Stimulated activated CD4-positive, alpha-beta T cell treated with anti-CD3 and anti-CD28 coated beads, Interleukin-4, amount 100 ng/mL, for 48 hours (primary cell): ENCODE measurements at places on chromosomes 1 and 21.

- DNase-seq, result no peak
These were observed 20.4 kb downstream of the SLC25A33 start for GRCh38 chr1:9559673-9560072.

DNA sequence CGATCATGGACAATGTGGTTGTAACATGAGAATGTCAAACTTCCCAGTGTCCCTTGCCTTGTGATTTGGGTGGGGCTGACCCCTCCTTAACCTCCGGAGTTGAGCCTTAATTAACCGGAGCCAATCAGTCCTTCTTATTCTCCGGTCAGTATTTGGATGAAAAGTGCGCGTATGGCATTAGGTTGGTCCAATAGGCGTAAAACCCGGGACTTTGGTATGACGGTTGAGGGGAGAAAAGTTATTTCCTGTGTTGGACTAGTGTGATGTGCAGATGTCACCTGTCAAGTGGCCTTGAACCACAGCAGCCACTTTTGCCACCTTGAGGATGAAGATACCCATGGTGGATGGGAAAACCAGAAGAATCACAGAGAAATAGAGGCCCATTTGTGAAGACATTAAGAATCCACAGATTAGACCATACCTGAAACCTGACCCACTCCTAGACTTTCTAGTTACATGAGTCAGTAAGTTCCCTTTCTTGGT is 5.1 kb downstream of the PAFAH2 start:
- no peak for DNase-seq

GRCh38 chr1:9388335-9389180 is 95.9 kb downstream of the SPSB1 start:
- no peak for DNase-seq

DNA sequence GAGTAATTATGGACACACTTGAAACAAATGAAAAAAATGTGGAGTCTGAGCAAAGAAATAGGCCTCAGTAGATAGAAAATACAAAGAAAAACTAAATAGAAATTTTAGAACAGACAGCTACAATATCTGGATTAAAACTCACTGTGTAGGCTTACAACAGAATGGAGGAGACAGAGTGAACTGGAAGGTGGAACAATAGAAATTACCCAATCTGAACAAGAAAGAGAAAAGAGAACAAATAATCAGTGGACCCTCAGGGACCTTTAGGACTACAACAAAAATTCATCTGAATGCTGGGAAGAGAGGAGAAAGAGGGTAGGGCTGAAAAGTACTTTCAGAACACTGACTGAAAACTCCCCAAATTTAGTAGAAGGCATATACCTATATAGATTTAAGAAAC is 90.0 kb downstream of the POU2F1 start:
- no peak for DNase-seq

DNA sequence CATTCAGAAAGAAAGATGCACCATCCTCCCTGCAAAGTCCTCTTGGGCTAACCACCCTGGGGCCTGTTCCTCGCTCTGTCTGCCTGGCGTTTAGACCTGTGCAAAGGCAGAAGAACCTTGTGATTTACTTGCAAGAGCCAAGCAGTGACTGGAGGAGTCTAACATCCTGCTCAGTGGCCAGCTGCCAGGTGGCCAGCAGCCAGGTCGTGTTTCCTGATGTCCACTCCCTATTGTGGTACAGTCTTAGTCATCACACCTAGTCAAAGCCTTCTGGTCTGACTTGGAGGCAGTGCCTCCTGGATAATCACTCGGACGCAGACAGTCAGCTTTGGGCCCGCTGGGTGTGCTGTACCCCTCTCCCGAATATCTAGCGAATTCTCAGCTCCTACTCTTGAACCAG is 118.1 kb downstream of the PGBD5 start:
- no peak for DNase-seq

- DNase-seq, result no peak
These were observed 230.7 kb upstream of the DUSP10 start for GRCh38 chr1:221972276-221973235.

DNA sequence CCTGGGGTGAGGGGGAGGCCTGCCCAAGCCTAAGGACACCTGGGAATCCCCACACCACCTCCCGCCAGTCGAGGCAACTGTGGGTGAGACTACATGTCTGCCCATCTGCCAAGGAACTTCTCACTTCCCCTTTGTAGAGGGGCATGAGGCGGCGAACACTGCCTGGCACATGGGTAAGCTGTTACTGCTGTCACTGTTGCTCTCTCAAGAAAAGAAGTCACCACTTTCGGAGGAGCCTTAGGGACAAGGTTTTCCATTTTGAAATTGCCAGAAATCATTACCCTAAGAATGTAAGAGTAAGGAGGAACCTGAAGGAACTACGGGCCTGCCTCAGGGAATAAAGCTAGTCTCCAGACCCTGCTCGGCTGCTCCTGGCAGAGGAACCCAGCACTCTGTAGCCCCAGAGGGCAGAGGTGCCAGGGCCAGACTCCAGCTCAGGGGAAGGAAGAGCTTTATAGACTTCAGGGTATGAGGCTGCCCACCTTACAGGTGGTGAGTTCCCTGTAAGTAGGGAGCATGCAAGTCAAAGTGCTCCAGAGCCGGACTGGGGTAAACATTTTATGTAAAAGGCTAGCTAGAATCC is 23.3 kb downstream of the SLC2A1 start:
- DNase-seq, result no peak

DNA sequence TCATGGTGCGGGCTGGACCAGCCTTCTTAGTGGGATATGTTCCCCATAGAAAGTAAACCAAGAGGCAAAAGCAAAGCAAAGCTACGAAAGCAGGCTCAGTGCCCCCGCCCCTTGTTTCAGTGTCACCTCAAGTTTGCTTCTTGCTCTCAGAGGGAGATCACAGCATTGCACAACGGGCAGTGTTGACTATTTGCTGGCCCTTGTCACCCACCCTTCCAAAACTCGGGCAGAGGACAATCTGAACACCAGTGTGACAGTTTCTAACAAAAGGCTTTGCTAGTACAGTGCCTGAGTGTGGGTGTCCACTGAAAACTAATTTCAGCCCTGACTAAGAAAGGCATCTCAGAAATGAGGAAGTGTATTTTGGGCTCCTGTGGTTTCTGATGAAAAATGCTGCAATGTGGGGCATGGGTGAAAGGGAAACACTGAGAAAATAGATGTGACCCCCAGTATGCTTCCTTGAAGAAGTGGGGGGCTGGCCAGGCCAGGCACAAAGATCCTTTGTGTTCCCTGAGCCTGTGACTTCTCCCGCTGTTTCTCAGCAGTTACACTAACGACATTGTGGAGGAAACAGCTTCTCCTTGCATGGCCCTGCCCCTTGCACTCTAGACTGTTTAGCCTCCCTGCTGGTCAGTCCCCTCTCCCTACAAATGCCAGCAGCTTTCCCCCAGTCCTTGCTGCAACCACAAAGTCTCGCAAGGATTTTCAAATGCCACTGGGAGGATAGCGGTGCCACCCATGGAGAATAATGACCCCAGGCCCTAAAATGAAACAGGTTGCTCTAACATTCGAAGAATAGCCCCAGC is 33.3 kb upstream of the KCNE1 start:
- DNase-seq, result no peak

GRCh38 chr1:93575621-93576284 is 105.9 kb downstream of the BCAR3 start:
- DNase-seq, result no peak

GRCh38 chr21:27192281-27192949 is 225.5 kb upstream of the ADAMTS5 start:
- DNase-seq, result no peak

GRCh38 chr1:116853680-116854402 is 55.9 kb upstream of the PTGFRN start:
- no peak for DNase-seq

DNA sequence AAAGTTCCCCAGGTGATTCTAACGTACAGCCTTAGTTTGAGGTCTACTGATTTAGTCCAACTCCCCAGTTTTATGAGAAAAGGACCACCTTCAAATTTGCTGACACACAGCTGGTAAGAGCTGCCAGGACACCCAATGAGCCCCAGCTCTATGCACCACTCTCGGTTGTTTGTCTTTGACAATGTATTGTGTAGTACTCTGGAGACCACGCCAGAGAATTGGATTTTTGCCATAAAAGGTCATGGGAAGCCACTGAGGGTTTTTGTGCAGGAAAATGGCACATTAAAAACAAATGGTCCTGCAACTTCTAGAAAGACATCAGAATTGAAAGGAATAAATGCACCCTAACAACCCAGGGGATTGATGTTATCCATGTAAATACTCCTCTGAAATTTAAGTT is 7.1 kb upstream of the IER5 start:
- no peak for DNase-seq

DNA sequence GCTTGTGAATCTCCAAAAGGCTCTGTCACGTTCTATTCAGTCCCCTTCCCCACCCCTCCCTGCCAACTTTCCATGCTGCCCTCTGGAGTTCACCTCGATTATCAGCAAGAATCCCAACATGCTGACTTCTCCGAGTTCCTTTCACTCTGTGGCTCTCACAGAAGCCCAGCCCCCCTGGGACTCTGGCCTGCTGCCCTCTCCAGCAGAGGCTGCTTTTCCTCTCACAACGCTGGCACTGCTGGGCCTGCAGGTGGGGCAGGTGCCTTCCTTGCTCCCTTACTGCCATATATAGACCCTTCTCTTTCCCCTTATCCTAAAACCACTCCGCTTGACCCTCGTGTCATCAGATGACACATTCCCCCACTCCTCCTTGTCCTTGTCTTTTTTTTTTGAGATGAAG is 10.2 kb upstream of the RNF186 start:
- no peak for DNase-seq

- DNase-seq, result no peak
These were observed 1011.8 kb downstream of the PLA2G4A start for GRCh38 chr1:187840557-187840956.

- no peak for DNase-seq
These were observed 142.6 kb upstream of the CTTNBP2NL start for GRCh38 chr1:112253366-112253765.

DNA sequence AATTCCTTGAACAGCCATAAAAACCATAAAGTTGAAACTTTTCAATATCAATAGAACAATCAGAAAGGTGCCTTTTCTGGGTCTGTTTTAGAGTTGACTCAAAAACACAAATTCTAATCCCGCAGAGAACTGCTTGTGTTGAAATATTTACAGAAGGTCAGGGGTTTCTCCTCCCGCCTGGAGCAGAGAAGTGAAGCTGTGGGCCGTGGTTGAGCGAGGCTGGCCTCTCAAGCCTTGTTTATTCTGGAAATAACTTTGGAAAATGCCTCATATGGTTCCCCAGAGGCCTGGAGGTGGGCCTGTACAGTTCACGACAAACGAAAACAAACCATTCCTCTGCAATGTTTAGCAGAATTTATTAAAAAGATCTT is 90.8 kb upstream of the ERRFI1 start:
- no peak for DNase-seq

GRCh38 chr1:26469558-26469957 is 2.7 kb upstream of the HMGN2 start:
- DNase-seq, result no peak

GRCh38 chr1:2971101-2971501 is 50.2 kb upstream of the ACTRT2 start:
- DNase-seq, result no peak

DNA sequence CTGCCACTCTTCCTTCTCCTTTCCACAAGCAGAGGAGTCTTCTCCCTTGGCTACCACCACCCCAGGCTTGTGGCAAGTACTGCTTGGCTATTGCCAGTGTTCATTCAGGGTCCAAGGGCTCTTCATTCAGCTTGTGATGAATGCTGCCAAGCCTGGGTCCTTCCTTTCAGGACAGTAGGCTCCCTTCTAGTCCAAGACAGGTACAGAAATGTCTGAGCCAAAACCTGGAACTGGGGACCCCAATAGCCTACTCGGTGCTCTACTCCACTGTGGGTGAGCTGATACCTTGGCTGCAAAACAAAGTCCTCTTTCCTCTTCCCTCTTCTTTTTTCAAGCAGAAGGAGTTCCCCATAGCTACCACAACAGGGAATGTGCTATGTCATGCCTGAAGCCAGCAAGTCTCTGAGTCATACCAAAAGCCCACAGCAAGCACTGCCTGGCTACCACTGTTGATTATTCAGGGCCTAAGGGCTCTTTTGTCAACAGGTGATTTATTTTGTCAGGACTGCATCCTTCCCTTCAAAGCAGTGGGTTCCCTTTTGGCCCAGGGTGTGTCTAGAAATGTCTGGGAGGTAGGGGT is 268.9 kb downstream of the HHAT start:
- DNase-seq, result no peak

GRCh38 chr1:213162862-213163261 is 111.8 kb downstream of the RPS6KC1 start:
- DNase-seq, result no peak

GRCh38 chr1:159869173-159869572 is 6.7 kb upstream of the VSIG8 start:
- DNase-seq, result no peak

- DNase-seq, result no peak
These were observed 114.9 kb downstream of the DENND1B start for GRCh38 chr1:197660389-197660788.

GRCh38 chr1:19973616-19974015 is 5.8 kb downstream of the PLA2G2A start:
- no peak for DNase-seq

DNA sequence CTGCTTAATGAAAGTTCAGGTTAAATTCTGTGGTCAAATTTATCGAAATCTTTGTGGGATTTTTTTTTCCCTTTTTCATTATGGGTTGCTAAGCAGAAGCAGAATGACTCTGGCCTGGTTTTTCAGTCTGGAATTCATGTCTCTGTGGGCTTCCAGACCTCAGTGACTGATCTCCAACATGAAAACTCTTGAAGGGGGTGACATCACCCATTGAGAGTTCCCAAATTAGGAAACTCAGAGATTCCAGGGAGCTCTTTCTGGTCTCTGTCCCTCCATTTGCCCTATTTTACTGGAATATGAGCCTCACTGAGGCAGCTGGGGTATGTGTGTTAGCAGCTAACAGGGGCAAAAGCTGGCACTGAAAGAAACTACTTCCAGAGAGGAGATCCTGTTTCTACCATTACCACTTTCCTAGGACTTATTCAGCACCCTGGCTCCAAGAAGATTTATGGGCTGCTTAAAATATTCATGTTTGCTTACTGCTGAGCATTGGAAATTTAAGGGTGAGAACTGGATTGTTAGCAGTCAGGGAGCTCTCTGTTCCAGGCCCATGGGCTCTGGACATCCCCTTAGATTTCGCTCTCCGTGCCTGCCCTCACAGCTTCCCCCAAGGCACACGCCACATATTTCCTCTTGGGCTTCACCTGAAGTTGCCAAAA is 203.4 kb upstream of the SPAG17 start:
- DNase-seq, result no peak

- no peak for DNase-seq
These were observed 15.0 kb upstream of the RGS4 start for GRCh38 chr1:163054181-163054591.

- DNase-seq, result peak; percentile 54
These were observed 66.6 kb downstream of the FAM163A start for GRCh38 chr1:179809506-179810366.

DNA sequence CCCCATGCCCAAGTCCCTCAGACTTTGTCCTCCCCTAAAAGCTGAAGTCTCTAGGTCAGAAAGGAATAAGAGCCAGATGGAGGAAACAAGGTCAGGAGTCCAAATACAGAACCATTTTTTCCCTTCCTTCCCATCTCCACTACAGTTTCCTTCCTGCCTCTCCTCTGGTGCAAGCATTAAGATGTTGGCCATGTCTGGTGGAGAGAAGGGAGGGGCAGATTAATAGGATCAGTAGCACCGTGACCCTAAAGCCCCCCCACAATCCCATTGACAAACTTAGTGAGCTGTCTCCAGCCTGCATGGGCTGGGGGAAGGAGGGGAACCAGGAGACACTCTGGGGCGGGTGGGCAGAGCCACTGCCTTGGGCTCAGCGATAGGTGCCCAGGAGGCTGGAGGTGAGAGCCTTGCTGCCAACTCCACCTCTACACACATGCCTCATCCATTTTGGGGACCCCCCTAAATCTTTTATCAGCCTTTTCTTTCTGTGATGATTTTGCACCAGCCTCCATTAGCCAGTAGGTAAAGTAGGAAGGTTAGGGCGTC is 59.8 kb downstream of the RHBG start:
- DNase-seq, result no peak
